ENCODE measurements at places on chromosomes 3 and 15. TPM values are rescaled to one million over a fixed set of nuclear protein-coding genes. Genes with fewer than 3 reads are reported as not detected.
A peak's percentile ranks its signal among the peaks of the same experiment; 100 is the strongest.

DNA sequence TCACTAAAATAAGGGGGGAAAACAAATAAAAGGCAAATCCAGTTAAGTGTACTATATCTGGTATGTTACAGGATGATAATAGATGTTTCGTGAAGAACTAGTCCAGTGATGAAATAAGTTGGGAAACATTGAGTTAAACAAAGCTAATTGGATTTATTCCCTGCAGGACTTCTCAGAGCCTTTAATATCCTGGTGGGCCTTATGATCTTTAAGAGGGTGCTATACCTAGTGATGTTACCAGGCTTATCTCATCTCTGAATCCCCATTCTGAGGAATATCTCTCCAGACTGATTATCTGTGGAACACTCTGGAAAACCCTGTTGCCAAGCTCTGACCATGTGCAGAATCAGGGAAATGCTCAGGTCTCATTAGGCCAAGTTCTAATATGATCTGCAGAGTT is 54.8 kb upstream of the POMGNT2 start:
- DNase-seq = no peak

GRCh38 chr15:29838352-29839010 is 16.2 kb upstream of the TJP1 start:
- no peak for DNase-seq

- no peak for DNase-seq
Observed at GRCh38 chr15:58795825-58796224, 24.7 kb downstream of the MINDY2 start.

DNA sequence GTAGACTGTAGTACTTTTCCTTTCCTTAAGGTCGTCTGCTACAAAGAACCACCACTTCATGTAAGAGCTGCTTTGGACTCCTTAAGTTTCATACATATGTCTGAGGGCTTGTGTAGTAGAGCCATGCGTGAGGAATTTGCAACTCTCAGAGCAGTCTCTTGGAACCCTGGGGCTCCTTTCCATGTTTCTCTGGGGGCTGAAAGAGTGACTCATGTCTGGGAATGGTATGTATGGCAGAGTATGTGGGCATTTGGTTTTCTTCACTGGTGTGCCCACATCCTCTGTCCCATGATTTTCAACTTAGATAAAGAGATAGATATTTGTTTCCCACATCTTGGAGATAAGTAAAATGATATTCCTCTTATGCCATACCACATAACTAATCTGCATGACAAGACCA is 20.6 kb upstream of the RBM5 start:
- no peak for DNase-seq

GRCh38 chr3:23590424-23591273 is 215.1 kb upstream of the UBE2E1 start:
- DNase-seq = no peak

GRCh38 chr3:11696054-11696453 is 52.3 kb upstream of the VGLL4 start:
- no peak for DNase-seq

- DNase-seq = peak; percentile 59
Observed at GRCh38 chr3:56190771-56191305, 277.4 kb downstream of the ERC2 start.

GRCh38 chr15:94877833-94878232 is 646.5 kb downstream of the MCTP2 start:
- no peak for DNase-seq

DNA sequence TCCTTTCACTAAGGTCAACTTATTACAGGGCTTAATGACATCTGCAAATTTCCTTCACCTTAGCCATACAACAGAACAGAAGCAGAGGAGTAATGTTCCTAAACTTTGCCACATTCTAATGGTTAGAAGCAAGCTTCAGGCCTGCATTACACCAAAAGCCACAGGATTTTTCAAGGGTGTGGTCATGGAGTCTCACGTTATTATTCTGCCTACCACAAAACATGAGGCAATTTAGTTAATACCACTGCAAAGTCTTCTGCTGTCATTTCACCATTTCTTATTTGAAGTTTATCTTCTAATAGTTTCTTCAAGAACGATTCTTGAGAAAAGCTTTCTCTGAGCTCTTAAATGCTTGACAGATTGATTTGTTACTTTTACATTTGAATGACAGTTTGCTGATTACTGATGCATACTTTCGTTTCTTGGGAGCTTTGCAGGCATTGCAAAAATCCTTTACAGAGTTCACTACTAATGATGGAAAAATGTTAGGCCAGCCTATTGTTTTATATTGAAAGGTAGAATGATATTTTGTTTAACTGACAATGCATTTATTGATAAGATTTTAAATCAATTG is 1257.1 kb downstream of the NSUN3 start:
- no peak for DNase-seq

GRCh38 chr3:72127844-72128243 is 342.9 kb upstream of the PROK2 start:
- DNase-seq = no peak

DNA sequence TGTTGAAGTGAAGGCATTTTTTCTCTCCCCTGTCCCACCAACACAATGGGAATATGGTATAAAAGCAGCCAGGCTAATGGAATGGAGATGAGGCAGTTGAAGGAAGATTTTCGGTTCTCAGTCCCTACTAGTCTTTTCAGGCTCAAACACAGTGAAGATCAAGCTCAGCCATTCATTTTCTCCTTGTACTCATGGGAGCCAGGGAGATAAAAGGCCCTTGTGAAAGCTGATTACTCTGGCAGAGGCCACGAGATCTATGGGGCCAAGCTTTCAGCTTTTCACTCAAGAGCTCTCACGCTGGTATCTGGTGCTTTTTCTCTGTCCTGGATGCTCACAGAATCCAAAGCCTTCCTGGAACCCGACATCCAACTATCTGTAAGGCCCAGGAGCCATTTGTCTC is 14.5 kb upstream of the FAN1 start:
- DNase-seq = no peak

GRCh38 chr3:51934991-51935885 is 6.5 kb downstream of the RRP9 start:
- no peak for DNase-seq

DUOX1 gene
- total RNA-seq = 0.27 TPM

CHCHD4 gene
- total RNA-seq = 5.4 TPM

PLA2G4D gene
- total RNA-seq = 0.09 TPM

FANCD2OS gene
- not detected for total RNA-seq
